ENCODE measurements at places on chromosomes 12 and 14.

DNA sequence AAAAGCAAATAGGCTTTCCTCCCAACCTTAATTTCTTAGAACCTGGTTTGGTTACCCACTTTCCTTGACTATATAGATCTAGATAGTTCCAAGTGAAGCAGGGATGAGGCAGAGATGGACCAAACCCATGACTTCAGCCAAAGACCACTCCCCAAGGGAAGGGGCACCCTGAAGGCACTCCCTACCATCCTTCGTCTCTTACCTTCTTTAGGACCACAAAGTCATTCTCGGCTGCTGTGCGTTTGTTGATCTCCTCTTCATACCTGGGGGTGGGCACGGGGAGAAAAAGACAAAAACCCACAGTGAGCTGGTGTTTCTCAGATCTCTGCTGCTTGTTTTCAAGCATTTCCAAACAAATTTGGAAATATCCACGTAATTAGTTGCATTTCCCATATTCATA is 3.4 kb downstream of the KRT4 start:
- no peak for DNase-seq

- no peak for DNase-seq
Measured at GRCh38 chr12:111798182-111798581, 31.4 kb downstream of the ALDH2 start.

DNA sequence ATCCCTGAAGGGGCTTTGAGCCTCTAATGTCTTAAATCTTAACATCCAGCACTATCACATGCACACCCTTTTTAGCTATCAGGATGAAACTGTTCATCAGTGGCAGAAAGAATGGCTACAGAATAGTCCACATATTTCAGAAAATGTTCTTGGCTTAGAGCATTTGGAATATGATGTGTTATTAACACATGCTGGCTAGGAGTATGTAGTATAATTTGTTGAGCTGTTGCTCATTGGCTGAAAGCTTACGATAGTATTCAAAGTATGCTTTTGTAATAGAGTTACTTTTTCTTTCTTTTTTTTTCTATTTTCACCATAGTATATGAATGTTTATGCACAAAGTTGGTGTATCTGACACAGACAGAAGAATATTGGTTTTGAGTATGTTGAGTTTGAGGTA is 55.1 kb downstream of the MNAT1 start:
- no peak for DNase-seq

DNA sequence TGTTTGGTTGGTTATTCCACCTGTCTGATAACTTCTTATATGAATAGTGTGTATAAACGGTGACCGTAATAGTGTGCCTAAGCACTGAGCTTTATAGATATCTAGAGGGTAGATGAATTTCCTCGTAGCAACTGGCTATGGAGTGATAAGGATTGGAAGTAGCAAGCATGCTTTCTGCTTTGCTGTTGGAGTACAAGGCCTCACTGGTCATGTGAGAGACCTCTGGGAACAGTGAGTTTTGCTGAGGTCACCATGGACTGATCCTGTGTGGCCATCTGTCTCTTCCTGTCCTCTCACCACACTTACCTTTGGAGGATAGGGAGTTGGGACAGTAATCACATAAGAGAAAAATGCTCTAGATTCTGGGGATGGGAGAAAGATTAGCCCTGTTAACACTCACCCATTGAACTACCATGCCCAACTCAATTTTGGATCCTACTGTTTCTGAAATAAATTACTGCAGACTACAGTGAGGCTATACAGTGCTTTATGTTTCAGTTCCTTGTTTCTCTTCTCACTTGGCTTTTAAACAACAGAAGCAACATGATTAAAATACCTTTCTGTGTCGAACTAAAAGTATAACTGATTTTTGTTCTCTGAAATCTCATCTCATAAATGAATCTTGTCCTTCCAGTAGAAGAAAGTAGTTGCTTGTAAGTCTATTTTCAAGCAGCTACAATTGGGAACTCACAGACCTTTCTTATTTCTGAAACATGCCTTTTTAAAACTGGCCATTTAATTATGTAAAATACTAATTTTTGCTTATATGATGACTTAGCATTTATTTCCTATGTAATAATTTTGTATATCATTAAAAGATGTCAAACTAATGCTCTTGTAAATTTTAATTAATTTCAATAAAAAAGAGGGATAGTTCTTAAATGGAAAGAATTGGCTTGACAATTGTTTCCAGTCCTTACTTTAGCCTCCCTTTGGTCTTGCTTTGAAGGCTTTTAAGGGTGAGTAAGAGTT is 8.3 kb downstream of the TMX1 start:
- DNase-seq = no peak

DNA sequence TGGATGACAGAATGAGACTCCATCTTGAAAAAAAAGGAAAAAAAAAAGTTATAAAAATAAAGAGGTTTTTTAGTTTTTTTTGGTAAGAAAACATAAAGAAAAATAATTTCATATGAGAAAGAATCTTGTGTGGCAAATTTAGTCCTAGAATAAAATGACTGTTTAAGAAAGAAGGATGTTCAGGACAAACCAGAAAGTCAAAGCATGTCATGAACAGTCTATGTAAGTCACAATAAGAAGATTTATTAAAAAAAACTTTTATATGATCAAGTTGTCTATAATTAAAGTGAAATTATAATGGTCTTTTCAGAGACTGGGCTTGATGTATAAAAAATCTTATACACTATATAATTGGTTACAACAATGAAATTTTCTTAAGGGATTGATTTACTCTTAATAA is 68.1 kb upstream of the HECTD1 start:
- no peak for DNase-seq

DNA sequence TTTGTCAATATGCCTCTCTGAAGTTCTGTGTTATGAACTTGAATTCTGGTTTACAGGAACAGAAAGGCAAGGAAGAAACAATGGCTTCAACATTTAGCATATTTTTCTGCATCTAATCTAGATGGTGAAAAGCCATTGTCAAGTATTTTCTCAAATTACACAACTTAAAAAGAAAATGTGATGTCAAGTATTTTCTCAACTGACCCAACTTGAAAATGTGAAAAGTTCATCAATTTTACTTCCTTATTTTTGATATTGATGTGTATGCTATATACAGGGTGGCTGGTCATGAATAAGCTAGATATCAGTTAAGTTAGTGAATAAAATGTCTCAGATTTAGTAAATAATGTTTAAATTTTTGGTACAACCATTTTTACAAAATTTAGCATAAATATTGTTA is 196.7 kb downstream of the ALX1 start:
- no peak for DNase-seq

DNA sequence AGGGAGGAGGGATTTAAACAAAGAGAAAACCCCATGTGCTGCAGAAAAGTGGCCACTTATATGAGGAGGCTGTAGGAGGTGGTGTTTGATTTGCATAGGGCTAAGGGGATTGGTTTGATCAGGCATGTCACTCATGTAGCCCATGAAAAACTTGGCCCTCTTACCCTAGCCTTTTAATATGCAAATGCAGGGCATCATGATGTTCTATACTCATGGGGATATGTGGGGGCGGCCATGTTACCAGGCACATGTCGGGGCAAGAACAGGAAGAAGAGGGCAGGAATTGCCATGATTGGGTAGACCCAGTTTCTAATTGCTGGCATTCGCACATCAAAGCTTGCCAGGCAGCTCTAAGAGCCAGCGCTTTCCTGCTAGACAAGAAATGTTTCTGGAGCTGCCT is 28.8 kb downstream of the KLRK1 start:
- DNase-seq = no peak
